Cortex of kidney (tissue), 1 donor: ENCODE measurements at places on chromosomes 3 and 15.

DNA sequence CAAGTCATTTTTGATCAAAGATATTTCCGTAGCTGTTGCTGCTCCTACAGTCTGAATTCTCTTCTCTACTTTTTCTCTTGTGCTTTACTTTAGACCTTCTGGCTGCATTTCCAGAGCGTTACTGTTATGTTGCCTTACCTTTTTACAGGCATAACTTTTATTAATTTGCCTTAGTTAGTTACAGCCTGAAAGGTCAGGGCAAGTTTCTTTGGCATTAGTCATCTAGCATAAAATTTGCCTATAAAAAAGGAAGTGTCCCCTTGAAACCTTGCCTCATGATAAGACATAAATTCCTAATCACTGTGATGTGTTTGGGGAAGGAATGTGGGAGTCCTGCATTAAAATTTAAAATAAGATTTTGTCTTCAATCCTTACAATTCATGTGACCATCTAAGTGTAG, 618.5 kb downstream of the NR2F2 start:
- DNase-seq = no peak

GRCh38 chr3:29195056-29195455, 85.8 kb upstream of the RBMS3 start:
- DNase-seq = no peak

- no peak for DNase-seq
Measured at GRCh38 chr15:51267703-51268083, 70.7 kb downstream of the CYP19A1 start.

GRCh38 chr15:39597336-39597735, 16.5 kb downstream of the THBS1 start:
- DNase-seq = no peak

GRCh38 chr15:73607405-73607804, 25.8 kb downstream of the NPTN start:
- DNase-seq = no peak

DNA sequence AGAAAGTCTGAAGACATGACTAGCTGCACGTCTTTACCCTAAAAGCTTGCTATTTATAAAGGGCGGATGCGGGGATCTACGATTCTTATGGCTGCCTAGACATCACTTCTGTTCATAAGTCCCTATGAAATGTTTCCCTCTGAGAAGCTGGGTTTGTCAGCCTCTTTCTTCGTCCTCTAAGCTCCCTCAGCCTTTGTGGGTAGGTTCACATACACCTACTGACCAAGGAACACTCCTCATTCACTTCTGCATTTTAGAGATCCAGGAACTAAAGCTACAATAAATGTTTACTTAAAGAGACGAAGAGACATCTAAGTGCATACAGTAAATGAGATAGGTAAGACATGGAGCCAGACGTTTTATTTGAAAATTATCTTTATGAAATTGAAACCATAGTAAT, 16.7 kb upstream of the RAMAC start:
- DNase-seq = no peak

DNA sequence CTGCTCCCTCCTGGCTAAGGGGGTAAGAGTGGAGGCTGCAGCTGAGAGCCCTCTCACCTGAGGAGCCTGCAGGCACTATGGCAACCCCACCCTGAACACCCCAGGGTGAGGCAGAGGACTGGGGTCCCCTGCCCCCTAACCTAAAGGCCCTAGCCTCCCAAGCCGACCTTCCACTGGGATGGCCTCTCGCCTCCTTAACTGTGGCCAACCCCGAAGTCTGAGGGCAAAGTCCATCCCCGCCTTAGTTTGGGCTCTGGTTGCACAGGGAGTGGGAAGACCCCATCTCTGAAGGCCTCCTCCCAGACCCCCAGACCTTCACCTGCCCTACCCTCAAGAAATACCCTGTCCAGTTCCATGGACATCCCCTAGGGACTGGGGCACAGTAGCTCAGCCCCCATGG, 100.6 kb upstream of the PRR23E start:
- DNase-seq = no peak

DNA sequence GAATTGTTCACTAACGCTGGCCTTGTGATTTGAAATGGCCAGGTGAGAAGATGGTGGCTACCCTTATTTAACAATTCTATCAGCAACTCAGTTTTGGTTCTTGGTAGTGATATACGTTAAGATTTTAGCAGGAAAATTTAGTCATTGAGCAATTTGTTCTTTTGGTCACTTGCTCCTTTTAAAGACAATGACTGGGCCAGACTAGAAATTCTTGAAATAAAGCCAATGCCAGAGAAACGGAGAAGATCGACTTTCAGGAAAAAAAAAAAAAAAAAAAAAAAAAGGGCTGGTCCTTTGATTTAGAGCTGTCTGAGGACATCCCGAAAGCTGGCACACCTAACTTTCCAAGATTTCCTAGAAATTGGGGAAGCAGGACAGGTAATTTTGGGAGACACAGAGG, 178.5 kb downstream of the FNDC3B start:
- no peak for DNase-seq

- no peak for DNase-seq
Measured at GRCh38 chr15:78107471-78107870, 15.1 kb downstream of the SH2D7 start.

DNA sequence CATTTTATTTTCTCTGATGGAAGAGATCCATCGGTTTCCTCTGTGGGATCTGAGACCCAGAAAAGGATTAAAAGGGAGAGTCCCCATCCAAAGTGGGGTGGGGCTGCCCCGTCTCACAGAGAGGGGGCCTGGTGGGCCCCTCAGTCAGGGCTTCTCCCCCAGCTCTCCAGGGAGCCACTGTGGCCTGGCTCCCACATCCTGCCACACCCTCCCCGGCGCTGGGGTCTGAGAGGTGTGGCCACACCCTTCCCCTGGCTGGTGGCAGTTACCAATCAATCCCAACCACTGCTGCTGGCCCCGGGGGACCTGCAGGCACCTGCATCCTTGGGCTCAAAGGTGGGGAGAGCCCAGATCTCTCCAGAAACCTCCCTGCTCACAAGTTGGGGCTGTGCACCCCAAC, 161.8 kb upstream of the IQSEC1 start:
- DNase-seq = no peak

DNA sequence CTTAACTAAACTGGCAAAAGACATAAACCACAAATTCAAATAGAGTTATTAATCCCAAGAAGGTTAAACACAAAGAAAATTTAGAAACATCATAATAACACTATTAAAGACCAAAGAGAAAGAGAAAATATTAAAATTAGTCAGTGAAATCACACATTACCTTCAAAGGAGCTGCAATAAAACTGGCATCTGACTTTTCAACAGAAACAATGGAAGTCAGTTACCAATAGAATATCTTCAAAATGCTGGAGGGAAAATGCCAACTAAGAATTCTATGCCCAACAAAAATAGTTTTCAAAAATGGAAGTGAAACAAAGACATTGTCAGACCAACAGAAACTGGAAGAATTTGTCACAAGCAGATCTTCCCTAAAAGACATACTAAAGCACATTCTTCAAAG, 68.7 kb upstream of the RNF7 start:
- DNase-seq = no peak

DNA sequence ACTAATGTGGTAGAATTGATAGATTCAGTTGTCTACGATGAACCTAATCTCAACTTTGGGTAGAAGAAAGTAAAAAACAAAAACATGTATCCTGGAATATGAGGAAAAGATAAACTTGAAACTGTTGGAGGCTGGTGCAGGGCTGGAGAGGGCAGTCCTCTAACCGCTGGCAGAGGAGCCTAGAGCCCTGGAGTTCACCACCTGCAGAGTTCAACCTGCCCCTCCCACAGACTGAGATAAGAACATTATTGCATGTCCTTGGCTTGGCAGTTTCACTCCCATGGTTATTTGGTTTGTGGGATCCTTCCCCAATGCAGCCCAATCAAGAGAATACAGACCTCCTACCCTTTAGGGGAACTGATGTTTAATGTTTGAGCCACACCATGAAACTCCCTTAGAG, 53.2 kb upstream of the GATM start:
- DNase-seq = no peak

DNA sequence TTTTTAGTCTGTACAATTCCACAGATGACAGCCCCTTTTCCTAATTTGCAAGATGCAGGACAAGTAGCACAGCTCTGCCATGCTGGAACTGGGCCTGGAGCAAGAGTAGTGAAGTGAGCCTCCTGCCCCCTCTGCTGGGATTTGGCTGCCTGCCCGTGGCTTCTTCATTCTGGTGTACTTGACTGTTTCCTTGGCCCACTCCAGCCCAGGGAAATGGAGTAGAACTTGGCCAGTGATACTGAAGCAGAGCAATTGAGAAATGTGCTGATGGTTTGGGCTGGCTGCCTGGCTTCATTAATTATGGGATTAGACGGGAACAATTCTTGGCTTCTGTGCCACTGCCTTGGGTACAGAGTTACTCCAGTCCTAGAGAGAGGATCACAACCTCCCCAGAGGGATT, 2.8 kb downstream of the GPD1L start:
- no peak for DNase-seq

GRCh38 chr15:96316953-96317629, 13.4 kb upstream of the NR2F2 start:
- DNase-seq = no peak

DNA sequence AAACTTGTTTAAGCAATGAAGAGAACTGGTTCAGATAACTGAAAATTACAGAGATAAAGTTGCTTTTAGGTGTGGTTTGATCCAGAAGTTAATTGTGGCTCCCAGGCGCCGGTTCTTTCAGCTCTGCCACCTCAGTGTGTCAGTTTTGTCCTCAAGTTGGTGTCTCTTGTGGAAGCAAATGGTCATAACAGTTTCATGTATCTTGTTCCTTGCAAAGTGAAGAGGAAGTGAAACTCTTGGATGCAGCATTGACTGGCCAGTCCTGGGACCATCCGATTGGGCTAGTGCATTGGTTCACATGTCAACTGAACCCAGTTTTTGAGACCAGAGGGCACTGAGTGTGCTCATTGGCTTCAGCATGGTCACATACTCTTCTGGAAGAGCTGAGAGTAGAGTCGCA, 181.4 kb upstream of the GRM7 start:
- DNase-seq = no peak

- DNase-seq = no peak
Measured at GRCh38 chr3:53140847-53141845, 10.9 kb upstream of the RFT1 start.

GRCh38 chr3:111758642-111759041, 100.4 kb upstream of the PHLDB2 start:
- DNase-seq = no peak

DNA sequence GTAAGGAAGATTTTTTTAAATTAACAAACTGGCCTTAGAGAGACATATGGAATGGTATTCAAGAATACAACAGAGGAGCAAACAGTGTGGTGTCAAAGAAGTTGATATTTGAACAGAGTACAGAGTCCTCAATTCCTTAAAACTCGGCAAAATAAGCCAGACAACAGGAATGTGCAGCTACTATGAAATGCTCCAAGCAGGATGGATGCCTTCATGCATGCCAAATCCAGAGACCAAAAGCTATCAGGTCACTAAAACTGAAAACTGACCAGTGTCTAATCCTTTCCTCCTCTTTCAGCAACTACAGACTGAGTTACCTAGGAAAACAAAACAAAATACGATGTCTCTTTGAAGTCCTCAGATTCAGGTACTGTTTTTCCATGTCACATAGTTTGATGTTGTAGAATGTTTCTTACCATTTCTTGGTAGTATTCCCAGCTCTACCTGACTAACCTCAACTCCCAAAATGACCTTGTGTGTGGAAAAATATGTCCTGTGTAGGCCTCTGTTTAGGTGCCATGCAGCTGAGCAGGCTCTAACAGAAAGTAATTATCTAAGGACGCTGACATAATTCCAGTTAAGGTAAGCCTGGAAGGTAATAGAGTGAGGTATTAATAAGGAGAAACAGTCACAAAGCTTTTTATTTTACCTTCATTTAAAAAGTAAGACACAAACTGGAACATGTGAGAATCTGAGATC, 46.9 kb downstream of the TBL1XR1 start:
- DNase-seq = no peak

DNA sequence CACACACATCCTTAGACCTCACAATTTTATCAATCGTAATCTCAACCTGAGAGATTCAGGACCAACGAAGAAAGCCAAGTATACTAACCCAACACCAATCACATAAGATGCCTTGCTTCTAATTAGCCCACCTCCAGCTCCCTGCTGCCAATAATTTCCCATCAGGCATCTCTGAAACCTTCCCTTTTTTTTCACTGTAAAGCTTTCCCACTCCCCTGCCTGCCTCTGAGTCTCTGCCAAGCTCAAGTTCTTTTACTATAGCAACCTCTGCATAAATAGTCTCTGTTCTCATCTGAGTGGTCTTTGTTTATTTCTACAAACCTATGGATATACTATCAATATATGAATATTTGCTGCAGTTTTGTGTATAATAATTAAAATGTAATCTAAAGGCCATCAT, 86.5 kb downstream of the PIK3CB start:
- DNase-seq = no peak

GRCh38 chr3:172542999-172543398, 19.8 kb upstream of the TNFSF10 start:
- DNase-seq = no peak

DNA sequence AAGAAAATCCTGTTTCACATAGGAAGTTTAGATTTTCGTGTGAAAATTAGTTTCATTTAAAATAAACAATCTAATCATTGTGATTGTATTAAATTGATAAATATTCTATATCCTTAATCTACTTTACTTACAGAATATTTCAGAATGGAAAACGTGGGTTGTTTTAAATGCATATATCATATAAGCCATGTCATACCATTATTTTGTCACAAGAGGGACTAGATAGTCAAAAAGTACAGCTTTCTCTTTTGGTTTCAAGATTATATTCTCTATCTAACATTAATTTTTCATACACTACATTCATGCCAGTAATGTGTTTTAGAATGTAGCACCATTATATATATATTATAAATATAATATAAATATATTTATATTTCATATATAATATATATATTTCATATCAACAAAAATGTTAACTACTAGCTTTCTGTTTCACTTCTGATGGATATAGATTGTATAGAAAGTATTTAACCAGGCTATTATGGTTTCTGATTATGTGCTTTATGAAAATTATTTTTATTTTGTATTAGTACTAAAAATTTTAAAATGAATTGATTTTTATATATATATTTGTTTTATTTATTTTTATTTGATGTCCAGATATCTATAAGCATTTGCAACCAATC, 45.3 kb downstream of the OSTN start:
- DNase-seq = no peak

- DNase-seq = no peak
Measured at GRCh38 chr3:172659246-172660002, 51.4 kb downstream of the NCEH1 start.

- no peak for DNase-seq
Measured at GRCh38 chr3:115845986-115846385, 222.7 kb downstream of the GAP43 start.

GRCh38 chr15:91336687-91337086, 236.6 kb downstream of the SV2B start:
- no peak for DNase-seq

DNA sequence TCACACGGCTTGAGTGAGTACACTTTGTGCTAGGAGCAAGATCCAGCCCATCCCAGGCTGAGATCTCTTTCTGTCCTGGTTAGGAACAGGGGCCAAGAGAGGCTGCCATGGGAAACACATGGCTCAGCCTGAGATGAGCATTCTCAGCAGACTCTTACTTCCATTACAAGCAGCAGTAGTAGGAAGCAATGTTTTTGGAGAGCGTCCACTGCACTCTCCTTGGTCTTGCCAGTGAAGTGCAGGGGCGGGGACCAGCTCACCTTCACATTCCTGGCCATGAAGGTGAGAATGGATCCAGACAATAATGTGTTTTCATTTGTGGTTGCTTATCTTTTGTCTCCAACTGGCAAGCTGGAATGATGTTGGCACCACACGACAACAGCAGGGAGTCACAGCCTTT, 24.7 kb downstream of the ZNF80 start:
- DNase-seq = no peak
